ENCODE measurements at places on chromosomes 16 and 17.

GRCh38 chr17:55576996-55577586 is 65.8 kb upstream of the SMIM36 start:
- DNase-seq, result peak; percentile 48

GRCh38 chr17:352421-353212 is at the start of gene RPH3AL:
TSS of gene RPH3AL (minus strand) at chr17:352807. CDS start at chr17:327543, 25,264 bp downstream.
- DNase-seq, result no peak

DNA sequence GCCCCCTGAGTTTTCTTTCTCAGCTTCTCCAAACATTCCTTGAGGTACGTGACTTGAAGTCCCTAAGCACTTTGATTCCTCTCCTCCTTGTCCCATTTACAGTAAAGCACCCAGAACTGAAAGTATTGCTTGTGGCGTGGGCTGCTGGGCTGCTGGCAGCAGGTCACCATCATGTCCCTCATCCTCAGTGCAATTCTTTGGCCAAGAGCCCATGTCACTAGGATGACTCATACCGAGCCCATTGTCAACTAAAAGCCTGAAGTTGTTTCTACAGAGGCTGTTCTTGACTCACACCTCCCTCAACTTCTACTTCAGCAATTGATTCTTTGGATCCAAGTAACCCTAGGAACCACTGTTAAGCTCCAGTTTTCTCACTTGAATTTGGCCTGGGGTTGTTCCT is 54.3 kb downstream of the KPNA2 start:
- no peak for DNase-seq

- DNase-seq, result no peak
Measured at GRCh38 chr17:42683407-42684034, 1.2 kb downstream of the CNTNAP1 start.

DNA sequence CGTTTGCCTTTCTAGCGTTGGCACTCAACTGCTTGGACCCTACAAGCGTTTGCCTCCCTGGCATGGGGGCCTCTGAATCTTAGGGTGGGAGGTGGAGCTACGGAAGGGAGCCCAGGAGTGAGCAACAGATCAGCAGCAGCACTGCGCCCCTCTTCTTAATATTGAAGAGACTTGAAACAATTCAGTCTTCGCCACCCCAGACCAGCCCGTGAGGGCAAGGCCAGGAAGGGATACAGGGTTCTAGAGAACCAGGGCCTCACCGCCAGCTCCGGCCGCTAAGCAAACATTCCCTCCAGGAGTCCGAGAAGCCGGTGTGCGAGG is 1.5 kb upstream of the GPRC5C start:
- DNase-seq, result no peak

DNA sequence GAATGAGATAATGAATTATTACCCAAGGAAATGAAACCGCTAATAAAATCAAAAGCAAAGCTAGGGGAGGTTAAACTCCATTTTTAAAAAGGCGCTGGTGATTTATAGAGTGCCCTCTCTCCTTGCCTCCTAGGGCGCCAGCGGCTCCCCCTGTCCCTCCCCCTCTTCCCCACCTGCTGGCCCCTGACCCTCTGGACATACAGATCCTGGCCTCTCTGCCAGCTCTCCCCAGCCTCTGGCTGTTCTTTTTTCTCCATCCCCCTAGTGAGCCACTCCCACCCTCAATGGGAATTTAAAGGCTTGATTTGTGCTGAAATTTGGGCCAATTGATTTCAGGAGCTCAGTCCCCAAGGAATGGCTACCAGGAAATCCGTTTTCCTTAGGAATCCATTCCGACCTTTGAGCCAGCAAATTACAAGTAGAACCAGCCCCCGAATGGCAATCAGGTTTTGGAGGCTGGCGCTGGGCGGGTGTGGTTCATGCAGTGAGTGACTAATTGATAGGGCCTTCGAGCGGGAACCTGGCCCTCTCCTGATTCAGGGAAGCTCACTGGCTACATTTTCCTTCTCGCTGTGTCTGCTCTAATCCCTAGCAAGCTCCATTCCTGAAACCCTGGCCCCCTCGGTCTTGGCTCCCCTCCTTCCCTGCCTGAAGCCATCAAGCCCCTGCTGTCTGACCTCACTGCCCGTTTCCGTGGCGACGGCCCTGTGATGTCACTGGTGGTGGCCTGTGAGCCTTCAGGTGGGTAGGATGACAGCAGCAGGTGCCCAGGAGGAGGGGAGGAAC is 141.9 kb upstream of the SDK2 start:
- DNase-seq, result no peak

DNA sequence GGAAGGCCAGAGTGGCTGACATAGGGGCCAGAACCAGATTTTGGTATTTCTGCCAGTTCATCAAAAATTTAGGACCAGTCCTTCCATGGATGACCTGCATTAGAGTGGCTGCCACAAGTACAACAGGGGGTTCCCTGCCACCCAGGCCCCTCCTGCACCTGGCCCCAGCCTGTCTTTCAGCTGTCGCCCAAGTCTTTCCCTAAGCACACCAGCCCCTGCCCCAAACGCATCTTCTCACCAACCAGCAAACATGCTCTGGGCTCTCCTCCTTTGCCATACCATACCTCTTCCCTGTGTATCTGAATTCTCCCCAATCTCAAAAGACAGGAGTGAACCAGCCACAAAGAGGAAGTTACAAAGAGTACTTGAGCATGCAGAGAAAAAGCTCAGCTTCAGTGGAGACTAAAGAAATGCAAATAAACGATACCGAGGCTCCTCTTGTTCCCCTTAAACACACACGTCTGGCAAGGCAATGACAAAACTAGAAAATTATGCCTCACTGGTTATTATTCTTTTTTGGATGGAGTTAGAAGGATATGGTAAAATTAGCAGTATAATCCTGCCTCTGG is 130.6 kb downstream of the DYNLRB2 start:
- no peak for DNase-seq

DNA sequence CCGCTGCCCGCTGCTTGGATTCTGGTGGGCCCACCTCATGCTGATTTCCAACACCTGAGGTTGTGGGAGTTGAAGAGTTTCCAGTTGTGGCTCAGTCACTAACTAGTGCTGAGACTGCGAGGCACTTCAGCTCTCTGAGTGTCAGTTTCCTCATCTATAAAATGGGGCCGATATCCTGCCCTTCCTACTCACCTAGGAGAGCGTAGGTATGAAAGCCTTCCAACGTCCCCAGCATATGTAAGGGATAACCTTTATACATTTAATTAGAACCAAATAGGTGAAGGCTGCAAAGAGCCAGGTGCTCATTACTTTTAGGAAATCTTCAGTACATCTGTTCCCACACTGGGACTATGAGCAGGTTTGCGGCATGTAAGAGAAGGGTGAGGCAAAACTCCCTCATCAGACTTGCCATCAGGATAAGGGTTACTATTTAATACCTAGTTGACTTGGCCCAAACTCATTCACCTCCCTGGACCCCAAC is 782 bp upstream of the KIF18B start:
- no peak for DNase-seq

DNA sequence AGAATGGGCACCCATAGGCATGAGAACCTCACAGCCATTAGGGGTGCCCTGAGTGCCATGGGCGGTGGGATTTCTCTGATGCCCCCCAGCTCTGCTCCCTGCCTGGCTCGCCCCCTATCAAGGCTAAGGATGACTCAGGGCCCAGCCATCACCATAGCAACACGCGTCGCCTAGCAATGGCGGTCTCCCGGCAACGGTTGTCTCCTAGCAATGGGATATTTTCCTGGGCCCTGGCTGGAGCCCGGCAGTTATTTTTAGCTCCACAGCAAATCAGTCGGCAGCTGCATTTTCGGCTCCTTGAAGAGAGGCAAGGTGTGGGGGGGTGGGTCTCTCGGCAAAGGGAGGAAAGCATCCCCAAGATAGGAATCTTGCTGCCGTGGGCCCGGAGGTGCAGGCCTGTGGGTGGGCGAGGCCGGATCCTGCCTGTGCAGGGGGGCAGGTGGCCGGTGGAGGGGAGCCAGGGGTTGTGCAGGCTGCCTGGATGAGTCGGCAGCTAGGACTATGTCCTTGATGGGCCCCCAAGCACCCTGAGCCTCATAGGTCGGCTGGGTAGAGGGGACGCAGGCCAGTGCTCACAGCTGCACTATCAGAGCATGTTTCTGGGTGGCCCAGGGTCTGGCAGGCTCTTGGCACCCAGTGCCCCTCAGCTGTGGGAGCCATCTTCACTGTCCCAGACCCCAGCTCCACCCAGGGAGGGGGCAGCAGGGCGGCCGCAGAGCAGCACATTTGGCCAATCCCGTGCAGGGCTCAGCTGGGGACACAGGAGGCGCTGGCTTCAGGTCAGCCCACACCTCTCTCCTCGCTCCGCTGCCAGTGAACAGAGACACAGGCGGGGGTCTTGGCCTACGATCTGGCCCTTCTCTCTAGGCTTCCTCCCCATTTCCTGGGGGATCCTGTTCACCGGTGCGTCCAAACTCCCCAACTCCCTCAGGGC is 4.2 kb upstream of the FBXL16 start:
- DNase-seq, result no peak

DNA sequence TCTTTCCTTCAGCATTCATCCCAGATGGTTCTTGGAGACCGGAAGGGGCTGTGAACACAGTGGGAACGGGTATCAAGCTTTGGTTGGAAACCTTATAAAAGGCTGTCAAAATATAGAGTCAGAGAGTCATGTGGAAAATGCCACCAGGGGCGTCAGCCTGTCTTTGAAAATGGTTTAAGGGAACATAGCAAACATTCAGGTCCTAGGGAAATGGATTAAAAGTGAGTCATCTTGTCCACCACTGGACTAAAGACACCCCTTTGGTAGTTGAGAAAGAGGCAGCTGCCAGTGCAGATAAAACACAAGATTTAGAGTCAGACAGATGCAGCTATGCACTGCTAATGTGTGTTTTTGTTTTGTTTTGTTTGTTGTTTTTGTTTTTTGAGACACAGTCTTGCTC is 47.8 kb upstream of the BCO1 start:
- DNase-seq, result no peak

DNA sequence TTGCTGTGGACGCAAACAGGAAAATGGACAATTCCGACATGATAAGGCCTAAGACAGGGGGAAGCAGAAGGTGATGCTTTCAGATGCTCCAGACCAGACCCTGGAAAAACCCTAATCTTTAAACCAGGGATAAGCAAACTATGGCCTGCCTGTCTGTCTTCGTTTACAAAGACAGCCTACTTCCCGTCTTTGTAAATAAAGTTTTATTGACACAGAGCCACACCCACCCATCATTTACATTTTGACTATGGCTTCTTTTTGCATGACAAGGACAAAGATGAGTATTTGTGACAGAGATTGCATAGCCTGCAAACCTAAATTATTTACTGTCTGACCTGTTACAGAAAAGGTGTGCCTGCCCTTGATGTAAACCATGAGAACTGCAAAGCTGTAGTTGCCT is 177.9 kb downstream of the WSCD1 start:
- no peak for DNase-seq

DNA sequence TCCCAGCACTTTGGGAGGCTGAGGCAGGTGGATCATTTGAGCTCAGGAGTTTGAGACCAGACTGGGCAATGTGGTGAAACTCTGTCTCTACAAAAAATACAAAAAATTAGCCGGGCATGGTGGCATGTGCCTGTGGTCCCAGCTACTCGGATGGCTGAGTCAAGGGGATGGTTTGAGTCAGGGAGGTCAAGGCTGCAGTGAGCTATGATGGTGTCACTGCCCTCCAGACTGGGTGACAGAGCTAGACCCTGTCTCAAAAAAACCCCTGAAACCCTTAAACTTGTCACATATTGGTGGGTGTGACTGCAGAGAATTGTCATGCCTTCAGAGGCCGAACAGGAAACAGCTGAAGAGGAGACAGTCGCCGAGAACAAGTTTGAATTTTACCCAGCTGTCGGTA is 13.4 kb downstream of the RPTOR start:
- no peak for DNase-seq

GRCh38 chr16:71368958-71369357 is 10.4 kb downstream of the CALB2 start:
- DNase-seq, result no peak

- no peak for DNase-seq
Measured at GRCh38 chr17:48483471-48484131, 47.2 kb downstream of the HOXB1 start.

DNA sequence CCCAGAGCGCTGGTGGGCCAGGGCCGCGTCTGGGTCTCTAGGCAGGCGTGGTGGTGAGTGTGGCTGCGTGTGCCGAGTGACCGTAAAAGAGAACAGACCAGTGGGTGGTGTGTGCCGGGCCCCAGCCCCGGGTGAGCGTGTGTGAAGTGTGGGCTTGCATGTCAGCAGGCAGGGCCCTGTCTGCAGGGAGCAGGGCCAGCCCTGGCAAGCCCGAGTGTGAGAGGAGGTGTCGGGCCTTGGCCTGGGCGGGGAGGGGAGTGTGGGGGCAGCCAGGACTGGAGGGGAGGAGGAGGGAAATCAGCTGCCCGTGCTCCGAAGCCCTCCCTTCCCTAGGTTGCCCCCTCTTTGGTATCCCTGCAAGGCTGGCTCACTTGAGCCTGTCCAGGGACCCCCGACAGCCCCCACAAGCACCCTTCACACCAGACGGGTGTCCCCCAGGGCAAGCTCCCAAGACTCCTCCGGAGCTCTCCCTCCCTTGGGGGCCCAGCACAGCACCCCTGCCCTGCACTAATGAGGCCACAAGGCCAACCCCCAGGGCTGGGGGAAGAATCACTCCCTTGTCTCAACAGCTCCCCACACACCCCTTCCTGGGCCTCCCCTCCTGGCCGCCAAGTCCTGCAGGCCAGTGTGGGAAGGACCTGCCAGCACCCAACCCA is 1.9 kb downstream of the USH1G start:
- DNase-seq, result no peak

DNA sequence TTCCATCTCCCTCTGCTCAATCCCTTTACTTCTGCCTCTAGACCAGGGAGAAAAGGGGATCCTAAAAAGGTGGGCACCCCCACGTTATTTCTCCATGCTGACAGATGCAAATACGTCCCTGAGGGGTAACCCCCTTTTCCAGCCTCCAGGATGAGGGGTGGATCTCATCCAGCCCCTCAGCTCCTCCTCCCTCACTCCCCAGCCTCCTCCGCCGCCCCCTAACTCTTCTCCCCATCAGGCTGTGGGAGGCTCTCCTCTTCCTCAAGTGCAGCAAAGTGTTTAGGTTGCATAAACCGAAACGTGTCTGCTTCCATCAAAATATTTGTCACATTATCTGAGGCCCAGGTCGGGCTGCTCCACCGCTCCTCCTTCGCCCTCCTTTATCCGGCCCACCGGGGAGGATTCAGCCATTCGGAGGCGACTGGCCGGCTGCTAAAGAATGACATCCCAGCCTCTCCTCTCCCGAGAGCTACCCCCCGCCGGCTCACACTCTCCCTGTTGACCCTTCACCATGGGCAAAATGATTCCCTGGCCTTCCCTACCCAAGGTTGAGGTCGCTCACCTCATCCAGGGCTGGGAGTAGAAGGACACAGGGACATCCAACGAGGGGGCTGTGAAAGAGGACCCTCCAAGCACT is 1.2 kb upstream of the C1QL1 start:
- no peak for DNase-seq

DNA sequence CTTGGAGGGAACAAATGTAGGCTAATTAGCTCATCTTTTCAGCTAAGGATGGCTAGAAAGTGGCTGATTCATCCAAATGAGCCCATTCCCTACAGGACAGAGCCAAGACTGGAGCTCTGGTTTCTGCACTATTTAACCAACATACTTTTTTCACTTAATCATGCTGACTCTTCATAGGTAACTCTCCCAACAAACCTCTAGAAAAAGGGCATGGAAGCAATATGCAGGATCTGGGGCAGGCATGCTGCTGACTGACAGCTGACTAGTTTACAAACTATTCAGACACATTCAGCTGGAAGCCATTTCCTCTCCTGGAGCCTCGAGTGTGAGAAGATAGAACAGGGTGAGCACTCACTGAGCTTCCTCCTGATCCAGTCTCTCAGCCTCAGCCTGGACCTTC is 6.2 kb downstream of the BECN1 start:
- no peak for DNase-seq

- DNase-seq, result no peak
Measured at GRCh38 chr16:85522842-85523601, 90.1 kb upstream of the GSE1 start.

- DNase-seq, result no peak
Measured at GRCh38 chr16:57775661-57776469, 26.4 kb downstream of the KIFC3 start.

- DNase-seq, result peak; percentile 43
Measured at GRCh38 chr17:82767041-82767754, 15.3 kb downstream of the TBCD start.

Measured in CD4-positive, alpha-beta T cell treated with Interleukin-17A for 1 hour (primary cell).